CD4-positive, alpha-beta T cell treated with Interleukin-4 for 4 hours (primary cell): ENCODE measurements at places on chromosomes 12 and 14.

DNA sequence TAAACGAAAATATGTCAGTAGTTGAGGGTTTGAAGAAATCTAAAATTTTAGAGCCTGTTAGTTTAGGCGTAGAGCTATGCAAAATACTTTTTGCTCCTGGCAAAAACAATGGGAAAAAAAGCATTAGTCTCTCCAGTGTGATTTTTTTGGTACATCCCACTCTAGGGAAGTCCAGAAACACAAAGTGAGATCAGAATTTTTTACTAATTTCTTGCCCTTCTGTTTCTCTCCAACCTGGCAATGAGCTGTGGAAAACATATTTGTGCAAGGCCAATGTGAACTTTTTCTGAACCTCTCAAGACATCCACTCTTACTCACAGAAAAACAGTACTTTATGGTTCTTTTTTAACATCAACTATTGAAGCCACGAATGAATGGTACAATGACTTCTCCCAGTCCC, 56.9 kb upstream of the DCN start:
- no peak for DNase-seq

- no peak for DNase-seq
Measured at GRCh38 chr14:24343795-24344660, 4.2 kb upstream of the RIPK3 start.

DNA sequence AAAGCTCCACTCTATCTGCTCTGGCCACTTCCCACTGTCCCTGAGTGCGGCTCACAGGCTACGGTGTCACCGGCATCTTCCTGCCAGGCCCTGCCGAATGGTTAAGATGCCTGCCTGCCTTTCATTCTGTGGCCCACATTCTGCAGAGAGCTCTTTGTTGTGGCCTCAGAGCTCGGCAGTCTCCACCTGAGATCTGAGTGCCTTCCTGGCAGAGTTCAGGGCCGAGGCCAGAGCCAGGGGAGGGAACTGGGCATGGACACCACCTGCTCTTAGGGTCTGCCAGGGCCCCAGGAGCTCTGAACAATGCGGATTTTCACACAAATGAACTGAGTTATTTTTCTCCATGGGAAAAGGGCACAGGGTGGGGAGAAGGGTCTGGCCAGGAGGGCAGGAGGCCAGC, 127.2 kb downstream of the RBM19 start:
- DNase-seq, result no peak

GRCh38 chr14:101521978-101522377, 39.3 kb upstream of the DIO3 start:
- DNase-seq, result no peak

GRCh38 chr12:71460318-71460717, 20.7 kb downstream of the LGR5 start:
- no peak for DNase-seq

DNA sequence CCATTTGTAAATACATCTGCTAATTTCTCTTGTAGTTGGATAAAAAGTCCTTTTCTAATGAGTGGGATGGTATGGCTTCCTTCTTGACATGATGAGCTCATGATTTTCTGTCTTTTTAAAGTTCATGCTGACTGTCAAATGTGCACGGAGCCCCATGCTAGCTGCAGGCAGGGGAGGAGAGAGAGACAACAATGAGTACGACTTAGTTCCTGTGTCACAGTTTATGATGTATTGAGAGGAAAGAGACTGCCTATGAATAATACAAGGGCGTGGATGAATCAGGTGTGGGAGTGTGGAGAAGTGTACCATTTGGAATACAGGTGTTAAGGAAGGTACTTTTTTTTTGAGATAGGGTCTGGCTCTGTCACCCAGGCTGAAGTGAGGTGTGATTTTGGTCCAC, 10.7 kb upstream of the TBC1D30 start:
- DNase-seq, result no peak

DNA sequence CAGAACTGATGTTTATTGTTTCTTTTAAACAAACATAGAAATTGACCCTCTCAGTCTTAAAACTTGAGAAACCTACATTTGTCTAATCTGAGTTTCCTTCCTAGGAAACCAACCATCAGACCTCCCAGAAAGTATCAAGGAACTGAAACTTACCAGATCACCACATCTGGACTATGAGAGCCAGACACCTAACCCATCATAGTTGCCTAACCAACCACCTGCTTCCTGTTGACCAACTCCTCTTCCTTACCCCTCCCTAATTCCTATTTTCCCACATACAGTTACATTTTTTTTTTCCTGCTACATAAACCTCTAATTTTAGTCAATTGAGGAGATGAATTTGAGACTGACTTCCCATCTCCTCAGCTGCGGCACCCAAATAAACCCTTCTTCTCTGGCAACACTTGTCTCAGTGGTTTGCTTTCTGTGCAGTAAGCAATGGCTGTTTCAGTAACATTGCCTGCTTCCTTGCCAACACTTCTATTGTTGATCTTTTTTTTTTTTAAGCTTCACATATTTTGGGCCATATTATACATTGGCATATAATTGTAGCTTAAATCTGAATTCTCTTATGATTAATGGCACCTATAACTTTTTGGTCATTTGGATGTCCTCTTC, 34.3 kb downstream of the KLRD1 start:
- no peak for DNase-seq

DNA sequence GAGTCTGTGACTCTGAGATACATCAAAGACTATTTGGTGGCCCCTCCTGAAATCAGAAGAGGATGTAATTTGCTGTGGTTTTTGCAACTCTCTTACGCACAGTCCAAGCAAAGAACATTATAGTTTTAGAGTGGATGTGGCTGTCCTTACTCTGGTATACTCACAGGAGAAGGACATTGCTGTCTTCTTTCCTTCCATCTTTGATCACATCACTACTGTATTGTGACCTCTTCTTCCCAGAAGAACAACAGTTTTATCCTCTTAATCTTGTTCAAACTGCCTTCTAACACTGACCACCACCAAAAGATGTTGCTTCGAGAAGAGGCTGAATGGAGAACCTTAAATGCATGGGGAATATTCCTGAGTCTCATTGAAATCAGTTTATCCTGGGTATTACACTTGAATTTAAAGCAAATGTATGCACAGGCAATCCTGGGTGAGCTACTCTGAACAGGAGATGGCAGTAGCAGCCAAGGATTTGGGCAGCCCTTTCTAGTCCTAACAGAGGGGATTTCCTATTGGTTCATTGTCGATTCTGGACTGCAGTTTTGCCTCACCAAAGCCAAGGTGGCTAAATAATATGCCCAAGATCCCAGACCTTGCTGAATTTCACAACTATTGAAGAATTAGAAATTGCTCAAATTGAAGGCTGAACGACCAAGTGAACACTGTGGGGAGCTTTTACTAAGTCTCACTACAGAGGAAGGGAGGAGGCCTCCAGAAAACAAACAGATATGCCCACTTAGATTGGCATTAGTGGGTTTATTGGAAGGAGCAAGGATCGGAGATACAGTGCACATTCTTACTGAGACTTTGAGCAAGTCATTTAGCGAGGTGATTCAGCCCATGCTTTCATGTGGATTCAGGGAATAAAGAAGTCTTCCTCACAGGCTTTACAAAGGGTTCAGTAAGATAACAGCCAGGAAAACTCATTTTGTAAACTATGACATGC, 282.8 kb downstream of the PAWR start:
- DNase-seq, result no peak

GRCh38 chr12:64810831-64811230, 13.6 kb upstream of the TBC1D30 start:
- DNase-seq, result no peak

- peak; percentile 79 for DNase-seq
Measured at GRCh38 chr12:54977857-54978256, 6.7 kb downstream of the TESPA1 start.

GRCh38 chr14:20331053-20331613, 1.9 kb downstream of the CCNB1IP1 start:
- DNase-seq, result no peak

- no peak for DNase-seq
Measured at GRCh38 chr12:123602651-123603195, 824 bp downstream of the DDX55 start.

DNA sequence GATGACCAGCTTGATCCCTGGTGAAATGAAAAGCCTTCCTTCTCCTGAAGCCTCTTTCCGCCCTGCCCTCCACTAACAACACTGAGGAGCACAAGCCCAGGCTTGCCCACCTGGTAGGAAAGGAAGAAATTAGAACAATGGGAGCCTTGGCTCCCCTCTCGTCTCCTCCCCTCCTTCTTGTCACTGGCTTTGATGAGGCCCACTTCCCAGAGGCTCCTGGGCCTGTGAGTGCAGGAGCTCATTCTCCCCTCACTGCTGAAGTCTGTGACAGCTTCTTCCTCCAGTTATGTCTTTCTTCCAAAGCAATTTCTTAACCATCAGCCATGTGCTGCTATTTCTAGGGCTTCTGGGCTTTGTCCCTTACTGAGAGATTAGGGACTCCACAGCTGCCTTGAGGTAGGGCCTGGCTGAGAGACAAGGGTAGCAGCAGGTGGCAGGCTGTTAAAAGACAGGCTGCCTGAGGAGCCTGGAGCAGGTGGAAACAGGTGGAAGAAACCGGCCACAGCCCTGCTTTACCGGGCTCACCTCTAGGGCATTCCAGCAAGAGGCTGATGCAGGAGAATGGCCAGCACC, 53.6 kb upstream of the SRSF5 start:
- no peak for DNase-seq

GRCh38 chr14:104144453-104144790, 6.0 kb downstream of the KIF26A start:
- DNase-seq, result no peak

- DNase-seq, result no peak
Measured at GRCh38 chr14:75442166-75442565, 14.3 kb downstream of the JDP2 start.

DNA sequence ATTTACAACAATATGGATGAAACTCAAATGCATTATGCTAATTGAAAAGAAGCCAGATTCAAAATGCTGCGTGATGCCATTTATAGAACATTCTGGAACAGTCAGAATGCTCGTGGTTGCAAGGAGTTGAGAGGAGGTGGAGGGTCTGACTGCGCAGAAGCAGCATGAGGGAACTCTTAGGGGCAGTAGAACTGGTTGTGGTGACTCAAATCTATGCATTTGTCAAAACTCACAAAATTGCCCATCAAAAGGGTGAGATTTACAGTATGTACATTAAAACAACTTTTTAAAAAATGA, 113.7 kb upstream of the PDZRN4 start:
- DNase-seq, result no peak

- no peak for DNase-seq
Measured at GRCh38 chr12:57135527-57136326, 7.4 kb downstream of the LRP1 start.

- DNase-seq, result no peak
Measured at GRCh38 chr12:50181691-50182090, 14.5 kb upstream of the CERS5 start.

- peak; percentile 52 for DNase-seq
Measured at GRCh38 chr12:103901518-103902173, 28.6 kb upstream of the HSP90B1 start.

DNA sequence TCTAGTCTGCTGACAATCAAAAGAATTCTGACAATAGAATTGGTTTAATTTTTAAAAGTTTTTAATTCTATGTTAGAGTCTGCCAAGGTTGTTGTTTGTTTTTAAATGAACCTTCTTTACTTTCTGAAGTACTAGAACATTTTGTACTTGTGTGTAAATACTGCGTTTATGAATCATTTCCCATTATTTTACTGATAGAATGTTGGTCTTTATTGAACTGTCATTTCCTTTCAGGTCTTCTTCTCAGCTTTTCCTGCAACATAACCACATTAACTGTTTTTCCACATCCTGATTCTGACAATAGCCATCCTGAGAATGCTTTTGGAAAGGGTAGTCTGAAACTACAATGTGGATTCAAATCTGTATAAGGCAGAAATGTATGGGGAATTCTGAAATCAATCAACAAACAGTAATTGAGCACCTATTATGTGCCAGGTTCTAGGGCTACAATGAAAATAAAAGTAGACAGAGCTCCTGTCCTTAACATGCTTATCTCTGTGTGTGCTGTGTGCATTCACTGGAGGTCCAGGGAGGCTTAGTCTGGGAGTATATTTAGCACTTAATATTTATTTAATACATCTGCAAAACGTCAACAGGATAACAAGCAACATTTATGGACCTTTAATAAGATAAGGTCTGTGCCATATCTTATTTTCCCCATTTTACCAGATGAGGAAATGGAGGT, 73.1 kb upstream of the SLC38A2 start:
- DNase-seq, result no peak

GRCh38 chr12:13209436-13210235, 13.1 kb downstream of the EMP1 start:
- DNase-seq, result no peak

DNA sequence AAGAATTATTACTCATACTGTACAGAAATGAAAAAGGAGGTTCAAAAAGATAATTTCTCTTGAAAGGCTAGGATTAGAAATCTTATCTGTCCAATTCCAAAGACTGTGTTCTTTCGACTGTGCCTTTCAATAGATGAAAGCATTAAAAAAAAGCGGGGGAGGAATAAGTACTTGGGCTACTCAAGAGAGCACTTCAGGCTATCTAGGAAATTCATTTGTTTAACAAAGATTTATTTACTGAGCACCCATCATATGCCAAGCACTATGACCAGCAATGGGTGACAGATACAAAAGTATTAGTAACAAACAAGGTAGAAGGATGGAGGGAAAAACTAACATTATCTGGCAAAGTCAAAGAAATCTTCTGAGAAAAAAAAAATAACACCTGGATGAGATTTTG, 37.4 kb downstream of the SENP1 start:
- DNase-seq, result no peak

DNA sequence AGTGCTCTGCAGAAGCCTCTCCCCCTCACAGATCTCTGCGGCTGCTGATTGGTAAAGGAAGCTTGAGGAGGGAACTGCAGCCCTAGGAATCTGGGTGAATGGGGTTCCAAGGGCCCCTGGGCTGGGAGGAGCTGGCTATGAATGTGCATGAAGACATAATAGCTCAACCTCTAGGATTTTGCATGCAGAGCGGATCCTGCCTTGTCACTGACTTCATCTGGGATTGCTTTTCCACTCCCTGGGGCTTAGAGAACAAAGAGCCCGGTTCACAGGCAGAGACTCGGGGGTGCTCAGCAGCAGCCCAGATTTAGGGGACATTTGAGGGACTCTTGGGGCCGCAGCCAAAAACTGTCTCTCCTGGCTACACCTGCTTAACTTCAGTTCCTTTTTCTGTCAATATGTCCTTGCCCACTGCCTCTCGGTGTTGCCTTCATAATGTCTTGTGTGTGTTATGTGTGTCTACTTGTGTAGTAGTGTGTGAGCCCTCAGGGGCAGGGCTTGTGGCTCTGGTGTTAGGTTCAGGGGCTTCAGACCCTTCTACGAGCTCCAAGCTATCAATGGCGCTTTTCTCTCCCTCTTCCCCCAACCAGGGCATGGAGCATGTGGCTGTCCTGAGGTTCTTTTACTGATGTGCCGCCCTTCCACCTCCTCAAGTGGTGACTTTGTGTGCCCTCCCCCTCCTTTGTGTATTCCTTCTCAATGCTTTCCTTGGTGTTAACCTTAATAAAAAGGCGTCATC, 1.9 kb downstream of the CCDC184 start:
- no peak for DNase-seq

- no peak for DNase-seq
Measured at GRCh38 chr12:120092551-120093335, 23.8 kb downstream of the RAB35 start.

- DNase-seq, result no peak
Measured at GRCh38 chr12:102879144-102879763, 37.8 kb downstream of the PAH start.
